ENCODE measurements at places on chromosomes 1 and 21.

GRCh38 chr21:29305068-29305467 lies 6.3 kb downstream of the BACH1 start:
- DNase-seq: no peak

GRCh38 chr1:240833075-240833474 lies 221.1 kb upstream of the GREM2 start:
- DNase-seq: no peak

DNA sequence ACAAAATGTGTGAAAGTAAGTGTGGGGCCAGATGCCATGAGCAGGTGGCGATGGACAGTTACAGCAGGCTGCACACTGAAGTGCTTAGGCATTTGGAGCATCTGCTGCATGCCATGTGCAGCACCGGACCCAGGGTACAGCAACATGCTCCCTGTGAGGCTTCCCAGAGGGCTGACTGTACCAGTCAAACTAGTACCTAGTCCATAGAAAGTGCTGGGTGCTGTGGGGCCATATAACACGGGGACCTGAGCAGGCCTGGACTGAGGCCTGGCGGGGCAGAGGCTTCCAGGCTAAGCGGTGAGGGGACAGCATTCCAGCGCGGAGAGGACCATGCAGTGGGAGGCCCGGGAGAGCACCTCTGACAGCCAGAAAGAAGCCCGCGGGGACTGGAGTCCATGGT lies 29.9 kb upstream of the PKP1 start:
- DNase-seq: no peak

DNA sequence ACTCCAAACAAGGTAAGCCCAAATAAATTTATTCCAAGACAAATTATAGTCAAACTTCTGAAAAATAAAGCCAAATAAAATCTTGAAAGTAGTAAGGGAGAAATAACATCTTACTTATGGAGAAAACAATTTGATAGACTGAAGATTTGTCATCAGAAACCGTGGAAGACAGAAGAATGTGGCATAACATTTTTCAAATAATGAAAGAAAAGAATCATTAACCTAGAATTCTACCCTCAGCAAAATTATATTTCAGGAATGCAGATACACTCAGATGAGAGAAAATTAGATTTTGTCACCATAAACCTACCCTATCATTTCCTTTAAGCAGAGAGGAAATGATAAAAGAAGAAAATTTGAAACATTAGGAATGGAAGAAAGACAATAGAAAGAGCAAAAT lies 27.3 kb upstream of the PADI1 start:
- no peak for DNase-seq

GRCh38 chr1:193479187-193479586 lies 292.8 kb upstream of the B3GALT2 start:
- DNase-seq: peak; percentile 27

DNA sequence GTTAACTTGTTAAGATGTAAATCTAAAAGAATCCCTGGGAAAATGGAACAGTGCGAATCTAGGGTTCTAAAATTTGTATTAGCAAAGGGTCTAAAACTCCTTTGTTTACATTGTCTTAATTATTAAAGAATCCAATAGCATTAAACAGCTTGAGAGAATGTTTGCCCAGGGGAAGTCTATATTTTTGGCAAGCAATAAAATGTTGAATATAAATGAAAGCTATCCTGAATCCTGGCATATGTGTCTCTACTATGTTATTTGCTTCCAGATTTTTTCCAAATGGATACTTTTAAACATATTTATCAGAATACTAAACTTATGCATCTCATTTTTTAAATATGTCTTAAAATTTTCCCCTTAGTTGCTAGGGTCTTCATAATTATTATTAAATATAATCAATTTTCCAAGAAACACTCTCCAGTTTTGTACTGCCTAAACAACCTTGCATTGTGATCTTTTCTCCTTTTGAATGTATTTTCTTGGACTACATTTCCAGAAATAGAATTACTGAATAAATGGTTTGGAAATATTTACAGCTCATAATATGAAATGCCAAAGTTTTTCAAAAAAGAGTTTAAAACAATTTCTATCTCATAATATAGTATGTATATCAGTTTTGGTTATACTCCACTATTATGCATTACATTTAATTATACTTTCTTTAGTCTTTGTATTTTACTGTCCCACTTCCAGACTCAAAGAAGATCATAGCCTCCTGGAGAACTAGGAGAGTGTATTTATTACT lies 304.8 kb downstream of the USP25 start:
- DNase-seq: no peak

- DNase-seq: no peak
Measured at GRCh38 chr1:15680131-15680530, 4.0 kb upstream of the PLEKHM2 start.

DNA sequence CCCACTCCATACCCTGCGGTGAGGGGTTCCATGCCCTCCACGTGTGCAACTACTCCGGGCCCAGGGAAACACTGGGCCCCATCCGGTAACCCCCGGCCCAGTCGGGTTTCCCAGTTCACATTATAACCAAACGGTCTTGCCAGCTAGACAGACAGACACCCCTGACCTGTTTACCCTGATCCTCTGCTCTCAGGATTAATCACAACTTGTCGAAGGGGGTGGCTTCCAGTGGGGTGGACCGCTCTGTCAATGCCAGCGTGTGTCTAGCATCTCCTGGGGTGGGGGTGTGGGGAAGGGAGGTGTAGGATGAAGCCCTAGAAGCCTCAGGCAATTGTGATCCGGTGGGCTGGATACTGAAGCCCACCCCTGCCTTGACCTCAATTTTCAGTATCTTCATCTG lies 4.6 kb upstream of the OLIG2 start:
- DNase-seq: no peak

- no peak for DNase-seq
Measured at GRCh38 chr1:180195401-180195800, 34.7 kb upstream of the LHX4 start.

Data from stimulated activated CD8-positive, alpha-beta memory T cell treated with anti-CD3 and anti-CD28 coated beads, Interleukin-15, amount 100 ng/mL, for 4 hours (primary cell).